Thyroid gland (tissue), 4 donors: ENCODE measurements at places on chromosomes 2 and 18. TPM values are rescaled to one million over a fixed set of nuclear protein-coding genes. Genes with fewer than 3 reads are reported as not detected.

- H3K27ac ChIP-seq: no peak overlapping the region
- H3K36me3 ChIP-seq: no peaks in the 10 kb centered on the region
- H3K4me1 ChIP-seq: peaks cover 32% of the 10 kb centered on the region
- H3K4me3 ChIP-seq: no peak overlapping the region
- DNase-seq: no peak
- H3K27me3 ChIP-seq: peaks cover 72% of the 10 kb centered on the region
Observed at GRCh38 chr2:176156301-176156806, 753 bp upstream of the HOXD3 start.

- DNase-seq: no peak
- no peak overlapping the region for H3K27ac ChIP-seq
- no peaks in the 10 kb centered on the region for H3K4me1 ChIP-seq
- no peaks in the 10 kb centered on the region for H3K27me3 ChIP-seq
Observed at GRCh38 chr2:3422161-3422779, 42.8 kb downstream of the TRAPPC12 start.

HAUS1 gene
- 22.1 TPM for total RNA-seq

- H3K36me3 ChIP-seq: no peaks in the 10 kb centered on the region
- H3K27ac ChIP-seq: no peak overlapping the region
- no peak overlapping the region for H3K4me3 ChIP-seq
- peaks cover 4% of the 10 kb centered on the region for H3K4me1 ChIP-seq
Observed at GRCh38 chr2:24011250-24012104, 1.6 kb downstream of the MFSD2B start.

GRCh38 chr2:235052514-235053354 is 100.9 kb downstream of the SH3BP4 start:
- no peak overlapping the region for H3K4me3 ChIP-seq
- no peaks in the 10 kb centered on the region for H3K27me3 ChIP-seq
- no peak overlapping the region for H3K27ac ChIP-seq
- peaks cover 6% of the 10 kb centered on the region for H3K4me1 ChIP-seq
- DNase-seq: no peak

C2orf81 gene
- total RNA-seq: 2.8 TPM

MGAT4A gene
- 24.3 TPM for total RNA-seq

UPP2 gene
- not detected for total RNA-seq

SLC8A1 gene
- 2.0 TPM for total RNA-seq

- DNase-seq: no peak
- H3K4me1 ChIP-seq: peaks cover 21% of the 10 kb centered on the region
- H3K36me3 ChIP-seq: no peaks in the 10 kb centered on the region
- H3K4me3 ChIP-seq: no peak overlapping the region
- no peak overlapping the region for H3K27ac ChIP-seq
Observed at GRCh38 chr18:50662177-50662576, 102.3 kb downstream of the MAPK4 start.

HDHD2 gene
- total RNA-seq: 50.3 TPM

- H3K36me3 ChIP-seq: no peaks in the 10 kb centered on the region
- DNase-seq: no peak
- H3K27ac ChIP-seq: no peak overlapping the region
- H3K4me3 ChIP-seq: no peak overlapping the region
- no peaks in the 10 kb centered on the region for H3K27me3 ChIP-seq
- H3K4me1 ChIP-seq: peaks cover under 1% of the 10 kb centered on the region
Observed at GRCh38 chr18:32577561-32577960, 106.9 kb upstream of the GAREM1 start.
